ENCODE measurements at places on chromosomes 1 and 21.

DNA sequence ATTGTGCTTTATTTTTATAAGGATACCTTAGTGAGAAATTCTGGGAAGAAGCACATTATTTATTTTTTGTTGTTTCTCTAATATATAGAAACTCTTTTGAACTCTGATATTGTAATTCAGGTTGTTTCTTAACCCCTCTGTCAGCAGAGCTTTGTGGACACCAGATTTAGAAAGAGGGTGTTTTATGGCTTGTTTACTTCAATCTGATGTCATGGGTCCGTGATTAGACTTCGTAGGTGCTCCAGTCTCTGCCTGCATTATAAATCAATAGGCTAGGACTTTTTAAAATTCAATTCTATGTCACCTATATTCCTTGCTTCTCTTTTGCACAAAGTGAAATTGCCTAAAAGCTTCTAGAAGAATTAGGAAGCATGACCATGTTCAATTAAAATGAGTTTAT lies 47.3 kb upstream of the CCDC190 start:
- DNase-seq = no peak

GRCh38 chr1:115543247-115543646 lies 98.5 kb upstream of the VANGL1 start:
- no peak for DNase-seq

GRCh38 chr1:31764312-31765040 lies at the start of gene ADGRB2:
TSS of gene ADGRB2 (minus strand) at chr1:31764340. CDS start at chr1:31757221, 7,119 bp downstream.
- peak; percentile 15 for DNase-seq

DNA sequence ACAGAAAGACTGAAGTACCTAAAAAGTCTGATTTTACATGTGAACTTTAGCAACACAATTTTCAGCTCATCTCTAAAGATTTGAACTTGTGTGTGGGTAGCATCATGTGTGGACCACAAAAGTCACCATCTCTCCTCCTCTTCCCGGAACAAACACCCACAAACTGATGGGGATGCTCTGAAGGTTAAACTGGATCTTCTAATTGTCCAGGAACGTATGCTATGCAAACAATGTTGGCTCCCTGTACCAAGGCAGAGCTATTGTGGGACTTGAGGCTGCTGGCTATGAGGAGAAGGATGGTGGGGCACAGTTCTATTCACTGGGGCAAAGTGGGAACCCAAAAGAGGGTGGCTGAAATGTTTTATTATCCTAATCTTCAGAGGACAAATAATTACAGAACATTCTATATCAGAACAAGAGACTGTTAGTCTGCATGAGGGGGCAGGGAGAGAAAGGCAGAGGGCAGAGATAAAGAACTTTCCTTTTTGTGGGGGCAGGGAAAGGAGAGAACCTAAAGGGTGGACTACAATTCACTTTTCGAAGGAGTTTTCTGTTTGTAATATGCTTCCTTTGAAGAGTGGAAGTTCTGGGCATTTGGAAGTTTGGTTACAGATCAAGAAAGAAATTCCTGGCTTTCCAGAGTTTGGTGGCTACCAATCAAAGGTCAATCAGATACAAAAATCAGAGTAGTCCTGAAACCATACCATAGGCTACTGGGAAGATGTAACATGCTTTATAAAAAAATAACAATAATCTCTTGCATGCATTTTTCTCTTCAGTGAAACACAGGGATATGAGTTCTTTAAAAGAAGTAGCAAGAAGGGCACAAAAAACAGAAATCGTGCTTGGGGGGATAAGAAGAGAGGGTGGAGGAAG lies 62.9 kb downstream of the GADD45A start:
- DNase-seq = no peak

DNA sequence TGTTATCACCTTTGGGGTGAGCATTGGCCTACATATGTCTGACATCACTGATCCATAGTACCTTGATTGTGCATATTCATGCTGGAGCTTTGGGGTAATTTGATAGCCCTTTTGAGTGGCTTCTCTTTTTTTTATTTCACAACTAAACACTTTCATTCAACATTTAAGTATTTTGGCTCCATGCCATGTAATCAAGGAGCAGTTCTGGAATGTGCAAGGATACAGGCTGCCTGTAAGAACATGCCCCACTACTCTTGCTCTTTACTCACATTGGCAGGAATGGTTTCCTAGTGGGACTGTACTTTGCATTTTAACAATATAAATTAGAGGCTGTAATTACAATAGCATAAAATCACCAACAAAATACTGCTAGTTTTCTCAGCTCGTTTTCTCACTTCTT lies 300.7 kb upstream of the SPAG17 start:
- DNase-seq = no peak

DNA sequence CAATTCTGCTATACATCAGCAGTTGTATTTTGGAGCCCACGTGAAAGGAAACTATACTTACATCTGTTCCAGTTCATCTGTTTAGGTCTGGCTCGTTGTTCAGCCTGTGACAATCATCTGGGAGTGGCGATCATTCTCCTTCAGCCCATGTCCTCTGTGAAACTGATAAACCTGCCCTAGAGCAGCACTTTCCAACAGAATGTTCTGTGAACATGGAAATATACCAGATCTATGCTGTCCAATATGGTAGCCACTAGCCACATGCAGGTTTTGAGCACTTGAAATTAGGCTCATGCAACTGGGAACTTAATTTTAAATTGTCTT lies 24.5 kb upstream of the COQ8A start:
- DNase-seq = no peak

GRCh38 chr21:45820171-45821091 lies 161.1 kb upstream of the COL6A1 start:
- DNase-seq = peak; percentile 81

- no peak for DNase-seq
These were observed 257.8 kb upstream of the CHRM3 start for GRCh38 chr1:239128541-239128940.

GRCh38 chr1:42128964-42129363 lies 24.2 kb upstream of the GUCA2B start:
- DNase-seq = no peak

DNA sequence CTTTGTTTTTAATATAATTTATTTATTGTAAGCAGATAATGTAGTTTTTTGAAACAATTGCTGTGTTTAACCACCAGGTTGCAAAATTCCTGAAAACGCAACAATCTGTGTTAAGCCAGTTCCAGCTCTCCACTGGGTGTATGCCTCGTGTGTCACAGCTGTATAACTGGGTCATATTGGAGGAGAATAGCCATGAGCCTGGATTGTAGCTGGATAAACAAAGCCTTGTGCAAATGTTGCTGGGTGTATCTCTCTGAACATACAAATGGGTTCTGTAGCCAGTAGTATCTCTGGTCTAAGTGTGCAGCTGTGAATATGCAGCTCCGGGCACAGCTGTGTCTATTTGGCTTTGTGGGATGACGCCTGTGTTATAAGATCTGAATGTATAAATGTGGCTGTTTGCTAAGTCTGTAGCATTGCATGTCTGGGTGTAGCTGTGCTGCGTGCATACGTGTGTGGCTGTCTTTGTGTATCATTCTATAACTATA lies 2.8 kb downstream of the TCEA3 start:
- DNase-seq = no peak

DNA sequence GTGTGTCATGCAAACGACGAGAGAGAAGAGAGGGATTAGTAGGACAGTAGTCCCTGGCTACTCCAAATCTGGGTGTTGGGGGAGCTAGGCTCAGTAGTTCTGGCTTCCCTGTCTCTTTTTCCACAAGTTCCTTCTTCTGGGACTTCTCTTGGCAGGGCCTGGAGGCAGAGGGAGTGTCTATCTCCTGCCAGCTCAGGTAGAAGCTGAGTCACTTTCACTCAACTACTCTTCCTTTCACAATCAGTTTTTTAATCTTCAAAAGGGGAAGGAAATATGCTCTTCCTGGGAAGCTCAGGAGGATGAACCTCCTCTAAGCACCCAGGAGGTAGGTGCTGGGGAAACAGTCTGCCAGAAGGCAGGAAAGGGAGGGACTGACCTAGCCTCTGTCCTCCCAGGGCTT lies 35.2 kb upstream of the MAGOH start:
- no peak for DNase-seq

DNA sequence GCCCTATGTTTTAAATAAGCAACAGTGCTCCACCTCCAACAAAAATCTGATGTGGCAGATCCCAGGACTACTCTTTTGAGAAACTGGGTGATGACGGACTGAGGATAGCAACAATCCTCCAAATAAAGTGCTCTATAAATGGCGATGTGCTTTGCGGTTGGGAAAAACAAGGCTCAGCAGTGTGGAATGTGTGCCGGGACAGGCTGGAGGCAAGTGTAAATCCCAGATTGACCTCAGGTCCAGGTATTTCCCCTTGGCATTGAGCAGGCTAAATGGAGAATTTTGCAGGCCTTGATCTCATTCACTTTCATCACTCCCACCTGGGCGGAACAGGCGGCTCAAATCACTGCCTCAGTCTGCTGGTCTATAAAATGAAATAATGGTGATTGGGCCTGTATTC lies 35.1 kb downstream of the LRRC42 start:
- DNase-seq = no peak

GRCh38 chr1:59061876-59062275 lies 235.0 kb upstream of the FGGY start:
- no peak for DNase-seq

GRCh38 chr1:111653709-111654108 lies 34.1 kb downstream of the RAP1A start:
- DNase-seq = no peak

DNA sequence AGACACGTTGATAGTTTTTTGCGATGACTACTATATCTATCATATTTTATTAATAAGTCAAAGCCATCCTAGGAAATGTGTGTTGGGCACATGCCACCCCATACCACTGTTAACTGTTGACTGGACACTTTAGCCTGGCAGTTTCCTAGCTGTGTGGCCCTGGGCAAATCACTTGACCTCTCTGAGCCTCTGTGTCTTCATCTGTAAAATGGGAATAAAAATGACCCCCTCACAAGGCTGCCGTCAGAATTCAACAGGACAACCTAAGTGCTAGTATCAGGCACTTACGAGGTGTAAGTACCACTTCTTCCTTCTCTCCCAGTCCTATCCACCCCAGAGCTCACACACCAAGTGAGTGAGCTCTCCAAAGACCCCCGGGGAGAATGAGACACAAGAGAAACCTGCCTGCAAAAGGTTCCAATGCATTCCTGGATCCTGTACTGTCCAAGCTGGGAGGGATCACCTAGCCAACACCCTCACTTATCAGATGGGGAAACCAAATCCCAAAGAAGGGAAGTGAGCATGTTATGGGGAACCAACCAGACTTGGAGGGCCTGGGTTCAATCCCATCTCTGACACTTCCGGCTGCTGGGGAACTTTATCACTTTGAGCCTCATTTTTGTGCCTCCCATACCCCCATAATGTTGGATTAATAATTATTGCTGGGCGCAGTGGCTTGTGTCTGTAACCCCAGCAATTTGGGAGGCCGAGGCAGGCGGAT lies 24.9 kb downstream of the HSPG2 start:
- DNase-seq = no peak

GRCh38 chr1:55144886-55145285 lies 70.3 kb downstream of the USP24 start:
- no peak for DNase-seq

DNA sequence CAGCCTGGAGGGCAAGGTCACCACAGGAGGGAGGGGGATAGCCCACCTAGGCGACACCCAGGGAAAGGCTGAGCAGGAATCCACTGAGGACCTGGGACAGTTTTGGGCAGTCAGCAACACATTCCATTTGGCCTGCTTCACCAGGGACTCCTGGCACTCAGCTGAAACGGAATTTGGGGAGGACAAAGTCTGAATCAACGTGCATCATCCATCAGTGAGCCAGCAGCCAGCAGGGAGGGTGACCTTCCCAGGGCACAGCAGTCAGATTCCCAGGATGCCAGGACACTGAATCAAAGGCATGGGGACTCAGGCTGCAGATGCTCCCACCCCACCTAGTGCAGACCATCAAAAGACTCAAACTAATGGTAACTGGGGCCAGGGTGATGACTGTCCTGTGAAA lies 4.6 kb downstream of the SH3BP5L start:
- DNase-seq = no peak

Data from stimulated activated CD4-positive, alpha-beta T cell treated with anti-CD3 and anti-CD28 coated beads, Interleukin-4, amount 100 ng/mL, for 4 hours (primary cell).